Spinal cord (tissue), 10 donors: ENCODE measurements at places on chromosomes 1 and 21.

DNA sequence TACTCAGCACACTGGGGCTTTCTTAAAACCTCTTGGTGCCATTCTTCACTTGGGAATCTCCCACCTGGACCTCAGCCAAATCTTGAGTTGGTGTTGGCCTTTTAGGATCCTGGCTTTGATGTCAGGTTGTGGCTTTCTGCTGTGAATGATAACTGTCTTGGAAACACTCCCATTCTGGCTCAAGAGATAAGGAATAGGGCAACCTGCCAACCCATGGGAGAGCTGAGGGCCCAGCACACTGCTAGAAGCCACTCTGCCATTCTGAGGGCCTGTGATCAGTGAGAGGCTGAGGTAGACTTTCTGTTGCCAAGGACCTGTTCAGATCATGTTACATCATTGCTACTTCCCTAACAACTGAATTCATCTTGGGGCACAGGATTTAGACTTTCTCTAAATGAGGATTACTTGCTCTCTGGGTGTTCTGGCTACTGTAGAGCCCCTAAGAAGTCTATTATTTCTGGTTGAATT, 45.8 kb downstream of the TTC39A start:
- DNase-seq = no peak

GRCh38 chr1:47898133-47898845, 98.9 kb downstream of the TRABD2B start:
- DNase-seq = no peak

- no peak for DNase-seq
Measured at GRCh38 chr1:205150651-205151428, 29.1 kb upstream of the RBBP5 start.

DNA sequence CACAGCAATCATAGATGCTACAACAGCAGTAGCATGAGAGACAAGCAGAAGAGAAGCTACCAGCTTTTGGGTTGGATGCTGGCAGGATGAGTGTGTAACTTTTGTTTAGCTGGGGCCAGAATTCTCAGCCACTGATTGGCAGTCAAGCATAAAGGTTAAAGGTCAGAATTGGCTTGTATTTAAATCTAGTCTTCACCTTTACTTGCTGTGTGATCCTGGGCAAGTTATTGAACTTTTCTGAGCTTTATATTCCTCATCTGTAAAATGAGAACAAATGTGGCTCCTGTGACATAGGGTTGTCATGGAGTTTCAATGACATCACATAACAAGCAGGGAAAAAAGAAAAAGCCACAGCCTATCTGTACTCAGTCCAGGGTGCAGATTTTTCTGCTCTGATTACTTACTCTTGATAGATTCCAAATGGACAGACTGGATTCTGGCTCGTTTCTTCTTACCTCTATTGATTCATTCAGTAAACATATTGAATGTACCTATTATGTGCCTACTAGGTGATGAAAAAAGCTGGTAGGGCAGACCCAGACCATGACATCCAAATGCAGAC, 2.8 kb upstream of the AZIN2 start:
- no peak for DNase-seq

GRCh38 chr1:116763787-116764465, 9.7 kb downstream of the CD2 start:
- DNase-seq = no peak

- no peak for DNase-seq
Measured at GRCh38 chr1:62725255-62725654, 37.1 kb upstream of the DOCK7 start.
